ENCODE measurements at places on chromosomes 6 and 20. TPM values are rescaled to one million over a fixed set of nuclear protein-coding genes. Genes with fewer than 3 reads are reported as not detected.

DNA sequence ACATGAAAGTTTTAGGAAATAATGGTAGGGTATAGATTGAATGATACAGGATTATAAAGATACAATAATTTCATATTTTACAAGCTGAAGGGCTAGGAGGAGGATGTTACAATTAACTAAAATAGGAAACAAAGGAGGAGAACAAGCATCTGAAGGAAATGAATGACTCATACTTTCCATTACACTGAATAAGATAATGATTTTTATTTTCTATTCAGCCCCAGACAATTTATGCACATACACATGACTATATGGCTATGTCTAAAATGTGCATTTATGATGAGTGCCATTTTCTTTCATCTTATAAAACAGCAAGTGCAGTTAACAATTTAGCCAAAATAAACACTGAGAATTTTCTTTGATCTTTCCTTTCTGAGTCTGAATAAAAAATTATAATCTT lies 994.6 kb upstream of the ADGRB3 start:
- H3K4me3 ChIP-seq, result no peak overlapping the region
- no peak overlapping the region for H3K27ac ChIP-seq
- H3K27me3 ChIP-seq, result no peaks in the 10 kb centered on the region
- no peaks in the 10 kb centered on the region for H3K36me3 ChIP-seq
- no peak for DNase-seq

DNA sequence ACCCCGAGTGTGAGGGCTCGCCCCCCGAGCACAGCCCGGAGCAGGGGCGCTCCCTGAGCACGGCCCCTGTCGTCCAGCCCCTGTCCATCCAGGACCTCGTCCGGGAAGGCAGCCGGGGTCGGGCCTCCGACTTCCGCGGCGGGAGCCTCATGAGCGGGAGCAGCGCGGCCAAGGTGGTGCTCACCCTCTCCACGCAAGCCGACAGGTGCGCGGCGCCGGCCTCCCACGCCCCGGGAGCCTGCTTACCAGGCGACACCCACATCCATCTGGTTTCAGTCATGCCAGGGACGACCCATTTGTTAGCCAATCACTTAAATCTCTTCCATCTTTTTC lies 73.5 kb upstream of the PBOV1 start:
- no peaks in the 10 kb centered on the region for H3K36me3 ChIP-seq
- H3K4me3 ChIP-seq, result no peak overlapping the region
- H3K4me1 ChIP-seq, result no peaks in the 10 kb centered on the region
- no peaks in the 10 kb centered on the region for H3K27me3 ChIP-seq
- no peak for DNase-seq
- H3K27ac ChIP-seq, result no peak overlapping the region

DNA sequence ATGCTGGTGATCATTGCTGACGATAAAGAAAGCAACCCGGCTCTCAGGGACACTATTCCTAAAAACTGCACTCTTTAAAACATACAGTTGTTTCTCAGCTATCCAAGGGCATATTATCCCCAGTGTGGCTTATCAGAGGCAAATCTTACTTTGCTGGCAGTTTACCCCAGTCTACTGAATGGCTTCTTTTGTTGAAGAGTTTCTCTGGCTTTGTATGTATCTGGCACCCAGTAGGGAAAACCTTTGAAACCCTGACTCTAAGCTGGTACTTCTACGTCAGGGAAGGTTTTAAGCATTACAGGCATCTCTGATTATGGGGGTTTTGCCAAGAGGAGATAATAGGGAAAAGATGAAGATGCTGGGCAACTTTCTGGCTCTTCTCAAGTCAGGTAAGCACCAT lies 637.6 kb upstream of the CHD6 start:
- no peak overlapping the region for H3K27ac ChIP-seq
- no peaks in the 10 kb centered on the region for H3K27me3 ChIP-seq
- no peak overlapping the region for H3K4me3 ChIP-seq
- DNase-seq, result no peak
- H3K4me1 ChIP-seq, result no peaks in the 10 kb centered on the region

DNA sequence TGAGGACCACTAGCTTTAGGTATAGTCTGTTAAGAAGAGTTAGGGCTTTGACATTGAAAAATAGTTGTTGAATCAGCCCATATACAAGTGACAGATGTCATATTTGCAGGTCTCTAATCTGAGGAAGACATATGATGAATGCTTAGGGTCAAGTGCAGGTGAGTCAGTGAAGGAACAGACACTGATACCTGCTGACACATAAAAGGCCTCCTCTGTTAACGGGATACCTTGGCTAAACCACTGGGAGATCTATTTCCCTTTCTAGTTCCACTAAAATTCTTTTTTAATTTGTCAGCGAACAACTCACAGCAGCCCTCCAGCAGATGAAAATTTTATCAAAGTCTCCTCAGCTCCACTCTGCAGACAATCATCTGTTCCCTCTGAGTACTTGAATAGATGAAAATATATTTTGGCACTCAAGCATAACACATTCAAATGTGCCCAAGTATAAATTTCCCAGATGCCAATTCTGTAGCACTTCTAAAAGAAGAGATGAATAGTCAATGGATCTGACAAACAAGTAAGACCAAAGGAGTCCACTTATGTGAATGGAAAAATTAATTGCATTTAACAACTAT lies 154.0 kb downstream of the KIF16B start:
- H3K4me1 ChIP-seq, result no peaks in the 10 kb centered on the region
- DNase-seq, result no peak
- no peak overlapping the region for H3K27ac ChIP-seq
- no peak overlapping the region for H3K4me3 ChIP-seq
- H3K27me3 ChIP-seq, result no peaks in the 10 kb centered on the region

Gene PTPRT
- 4.5 TPM for total RNA-seq

GRCh38 chr6:7008451-7008988 lies 99.2 kb upstream of the RREB1 start:
- no peaks in the 10 kb centered on the region for H3K4me1 ChIP-seq
- H3K27ac ChIP-seq, result no peak overlapping the region
- no peaks in the 10 kb centered on the region for H3K36me3 ChIP-seq
- H3K4me3 ChIP-seq, result no peak overlapping the region

GRCh38 chr6:26267083-26267589 lies 97.9 kb upstream of the BTN3A2 start:
- H3K4me3 ChIP-seq, result no peak overlapping the region
- H3K27ac ChIP-seq, result no peak overlapping the region
- peaks cover 30% of the 10 kb centered on the region for H3K4me1 ChIP-seq
- no peak for DNase-seq
- H3K36me3 ChIP-seq, result no peaks in the 10 kb centered on the region
- no peaks in the 10 kb centered on the region for H3K27me3 ChIP-seq

Gene CST3
- total RNA-seq, result 231 TPM

GRCh38 chr6:123838505-123839234 lies 35.0 kb downstream of the NKAIN2 start:
- no peaks in the 10 kb centered on the region for H3K27me3 ChIP-seq
- no peaks in the 10 kb centered on the region for H3K36me3 ChIP-seq
- no peak for DNase-seq
- H3K4me3 ChIP-seq, result no peak overlapping the region
- no peaks in the 10 kb centered on the region for H3K4me1 ChIP-seq

GRCh38 chr6:43186706-43187105 lies 4.7 kb downstream of the CUL9 start:
- H3K36me3 ChIP-seq, result peaks cover 34% of the 10 kb centered on the region
- H3K4me1 ChIP-seq, result peaks cover 40% of the 10 kb centered on the region
- H3K27me3 ChIP-seq, result no peaks in the 10 kb centered on the region
- no peak for DNase-seq

Gene CLPSL2
- total RNA-seq, result not detected
